HFFc6 (cell line): ENCODE measurements at places on chromosomes 12 and 14.

DNA sequence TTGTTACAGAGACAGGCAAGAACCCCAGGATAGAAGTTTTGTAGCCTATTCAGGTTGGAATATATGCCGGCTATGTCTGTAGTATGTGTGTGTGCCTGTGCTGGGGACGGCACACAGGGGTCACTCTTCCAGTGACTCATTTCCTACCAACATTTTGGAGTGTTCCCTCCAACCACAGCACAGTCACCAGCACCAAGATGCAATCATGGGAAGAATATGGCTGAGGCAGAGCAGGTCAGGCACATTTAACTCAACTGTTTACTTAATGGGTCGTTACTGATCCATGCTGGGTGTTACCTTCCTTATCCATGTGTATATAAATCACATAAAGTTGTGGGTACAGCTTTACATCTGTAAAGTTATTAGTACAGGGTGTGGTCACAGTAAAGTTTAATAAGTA lies 178.3 kb downstream of the PRKD1 start:
- peak; percentile 52 for DNase-seq

- DNase-seq: no peak
These were observed 742 bp upstream of the MARS1 start for GRCh38 chr12:57487055-57487596.

- DNase-seq: no peak
These were observed 85.5 kb downstream of the PTPRB start for GRCh38 chr12:70551731-70552130.

DNA sequence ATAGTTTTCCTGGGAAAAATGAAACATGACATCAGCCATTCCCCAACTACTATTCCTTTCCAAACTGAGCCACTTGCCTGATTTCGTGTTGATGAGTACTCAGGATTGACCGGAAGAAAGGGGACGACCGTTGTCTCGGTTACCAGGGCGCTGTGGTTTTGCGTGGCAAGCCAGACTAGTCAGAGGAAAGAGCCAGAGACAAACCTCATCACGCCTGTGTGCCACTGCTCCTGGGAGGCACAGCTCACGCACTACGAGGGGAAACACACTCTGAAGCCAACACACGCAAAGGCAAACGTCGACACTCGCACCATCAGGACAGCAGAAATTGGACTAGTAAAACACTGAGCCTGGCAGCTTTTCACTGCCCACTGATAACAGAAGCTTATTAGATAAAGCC lies 35.0 kb downstream of the GIT2 start:
- no peak for DNase-seq

GRCh38 chr12:70557583-70558191 lies 79.5 kb downstream of the PTPRB start:
- no peak for DNase-seq

- DNase-seq: peak; percentile 47
These were observed 9.3 kb downstream of the KRAS start for GRCh38 chr12:25241167-25242020.

- DNase-seq: no peak
These were observed 35.2 kb upstream of the TMTC2 start for GRCh38 chr12:82651489-82651888.

DNA sequence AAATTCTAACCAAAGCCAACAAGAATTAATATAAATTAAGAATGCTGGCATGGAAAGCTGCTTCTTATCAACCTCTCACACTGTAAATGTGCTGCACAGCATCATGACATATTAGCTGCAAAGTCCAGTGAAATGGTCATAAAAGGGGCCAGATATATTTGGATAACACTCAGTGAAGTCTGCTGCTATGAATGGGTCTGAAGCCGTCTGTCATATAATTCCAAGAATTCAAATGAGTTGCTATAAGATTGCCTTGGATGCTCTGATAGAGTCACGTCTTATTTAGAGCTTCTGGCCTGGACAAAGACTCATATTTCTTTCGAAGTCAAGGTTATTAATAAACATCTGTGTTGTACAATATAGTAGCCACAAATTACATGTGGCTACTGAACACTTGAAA lies 54.3 kb upstream of the OVCH1 start:
- no peak for DNase-seq

GRCh38 chr12:2215709-2216560 lies 163.1 kb downstream of the CACNA1C start:
- DNase-seq: no peak

GRCh38 chr12:92143258-92143657 lies 2.4 kb downstream of the BTG1 start:
- DNase-seq: no peak

DNA sequence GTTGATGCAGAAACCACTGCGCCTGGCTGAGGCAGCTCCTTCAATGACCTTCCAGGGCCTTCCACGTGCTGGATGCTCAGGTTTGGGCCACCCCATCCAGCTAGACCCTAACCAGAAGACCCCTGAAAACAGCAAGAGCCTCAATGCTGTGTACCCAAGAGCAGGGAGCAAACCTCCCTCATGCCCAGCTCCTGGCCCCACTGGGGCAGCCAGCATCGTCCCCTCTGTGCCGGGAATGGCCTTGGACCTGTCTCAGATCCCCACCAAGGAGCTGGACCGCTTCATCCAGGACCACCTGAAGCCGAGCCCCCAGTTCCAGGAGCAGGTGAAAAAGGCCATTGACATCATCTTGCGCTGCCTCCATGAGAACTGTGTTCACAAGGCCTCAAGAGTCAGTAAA lies 10.5 kb downstream of the OAS3 start:
- no peak for DNase-seq

DNA sequence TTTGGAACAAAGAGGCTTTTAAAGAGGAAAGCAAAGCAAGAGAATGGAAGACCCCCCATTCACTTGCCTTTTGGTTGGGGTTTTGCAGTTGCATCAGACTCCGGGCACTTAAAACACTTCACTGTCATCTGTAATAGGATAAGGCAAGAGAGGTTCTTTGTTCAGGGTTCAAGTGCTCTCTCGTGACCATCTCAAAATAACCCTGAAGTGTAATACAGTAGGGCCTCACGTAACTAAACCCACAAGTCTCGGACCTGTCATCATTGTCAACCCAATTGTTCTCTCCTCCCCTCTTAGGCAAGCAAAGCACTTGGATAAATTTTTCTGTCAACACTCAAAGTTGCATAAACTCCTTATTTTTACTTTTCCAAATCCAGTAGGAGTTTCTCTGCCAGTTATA lies 26.9 kb upstream of the MYBPC1 start:
- DNase-seq: no peak

DNA sequence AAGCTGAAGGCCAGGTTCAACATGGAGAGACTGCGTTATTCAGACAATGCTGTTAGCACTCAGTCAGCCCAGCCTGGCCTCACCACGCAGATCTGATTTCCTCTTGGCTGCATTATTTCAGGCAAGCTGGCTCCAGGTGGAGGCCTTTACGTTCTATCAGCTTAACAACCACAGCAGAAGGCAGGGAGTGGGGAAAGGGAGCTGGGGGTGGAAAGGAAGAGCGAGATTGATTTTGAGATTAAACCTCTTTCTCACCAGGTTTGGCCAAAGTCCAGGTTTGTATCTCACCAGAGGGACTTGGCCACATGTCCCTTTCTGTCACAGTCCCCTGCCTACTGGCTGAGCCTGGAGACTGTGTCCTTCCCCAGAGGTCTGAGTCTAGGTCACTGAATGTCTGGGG lies 543.7 kb upstream of the TMEM132C start:
- no peak for DNase-seq

DNA sequence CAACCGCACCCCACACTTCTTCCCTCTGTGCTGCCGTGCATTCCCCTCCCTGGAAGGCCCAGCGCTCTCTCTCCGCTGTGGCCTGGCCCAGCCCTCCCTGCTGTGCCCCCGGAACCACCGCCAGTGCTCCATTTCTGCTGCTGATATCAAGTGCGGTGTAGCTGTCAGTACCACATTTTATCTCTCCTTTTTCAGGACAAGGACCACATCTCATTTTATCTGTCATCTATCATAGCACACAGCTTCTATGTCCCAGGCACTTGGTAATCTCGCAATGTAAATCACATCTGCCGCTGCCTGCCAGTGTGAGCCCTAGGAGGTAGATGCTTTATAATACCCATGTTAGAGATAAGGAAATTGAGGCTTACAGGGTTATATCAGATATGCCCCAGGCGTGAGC lies 18.3 kb downstream of the IL31 start:
- DNase-seq: no peak

- no peak for DNase-seq
These were observed 323.0 kb downstream of the VRK1 start for GRCh38 chr14:97120204-97120603.

DNA sequence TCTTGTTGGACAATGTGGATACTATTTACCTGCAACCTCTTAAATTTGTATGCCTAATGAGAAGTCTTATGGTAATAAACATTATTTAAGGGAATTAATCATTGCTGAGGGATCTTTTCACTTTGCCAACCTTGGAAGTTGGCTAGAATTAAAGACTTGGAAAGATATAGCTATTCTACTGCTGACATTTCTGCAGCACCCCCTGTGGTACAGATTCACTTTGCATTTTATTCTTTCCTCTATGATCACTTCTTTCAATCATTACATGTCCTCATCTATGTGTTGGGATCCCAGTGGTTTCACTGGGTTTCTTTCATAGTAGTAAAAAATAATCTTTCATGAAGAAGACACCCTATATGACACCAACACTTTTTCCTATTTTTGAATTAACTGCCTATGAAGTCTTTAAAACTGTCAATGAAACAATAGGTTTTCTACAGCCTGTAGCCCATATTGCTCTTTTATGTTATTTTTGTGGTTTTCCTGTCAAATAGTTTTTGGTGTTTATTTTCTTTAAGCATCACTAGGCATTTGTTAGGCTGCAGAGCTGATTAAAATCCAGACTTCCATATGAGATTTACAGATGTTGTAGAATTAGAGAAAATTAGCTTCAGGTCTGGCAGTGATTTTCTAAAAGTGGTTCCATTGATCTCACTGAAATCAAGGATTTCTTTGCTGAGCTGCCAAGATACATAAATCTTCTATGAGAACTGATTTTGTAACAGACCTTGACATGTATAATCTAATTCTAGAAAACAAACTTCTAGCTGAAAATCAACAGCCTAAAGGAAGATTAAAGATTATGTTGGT lies 256.1 kb downstream of the NAV3 start:
- DNase-seq: no peak

- DNase-seq: no peak
These were observed 28.7 kb upstream of the PLD4 start for GRCh38 chr14:104895786-104896661.

- no peak for DNase-seq
These were observed 8.1 kb upstream of the LHX5 start for GRCh38 chr12:113479590-113480335.

- DNase-seq: no peak
These were observed 179.4 kb downstream of the CRADD start for GRCh38 chr12:93856611-93857010.

DNA sequence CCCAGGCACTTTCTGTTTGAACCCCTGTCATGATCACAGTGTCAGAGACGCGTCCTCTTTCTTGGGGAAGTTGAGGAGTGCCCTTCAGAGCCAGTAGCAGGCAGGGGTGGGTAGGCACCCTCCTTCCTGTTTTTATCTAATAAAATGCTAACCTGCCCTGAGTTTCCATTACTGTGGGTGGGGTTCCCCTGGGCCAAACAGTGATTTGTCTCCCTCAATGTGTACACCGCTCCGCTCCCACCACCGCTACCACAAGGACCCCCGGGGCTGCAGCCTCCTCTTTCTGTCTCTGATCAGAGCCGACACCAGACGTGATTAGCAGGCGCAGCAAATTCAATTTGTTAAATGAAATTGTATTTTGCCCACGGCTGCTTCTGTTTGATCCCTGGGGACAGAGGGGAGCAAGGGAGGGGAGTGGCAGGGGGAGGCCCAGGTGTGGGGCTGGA lies 5.1 kb downstream of the SHMT2 start:
- no peak for DNase-seq

DNA sequence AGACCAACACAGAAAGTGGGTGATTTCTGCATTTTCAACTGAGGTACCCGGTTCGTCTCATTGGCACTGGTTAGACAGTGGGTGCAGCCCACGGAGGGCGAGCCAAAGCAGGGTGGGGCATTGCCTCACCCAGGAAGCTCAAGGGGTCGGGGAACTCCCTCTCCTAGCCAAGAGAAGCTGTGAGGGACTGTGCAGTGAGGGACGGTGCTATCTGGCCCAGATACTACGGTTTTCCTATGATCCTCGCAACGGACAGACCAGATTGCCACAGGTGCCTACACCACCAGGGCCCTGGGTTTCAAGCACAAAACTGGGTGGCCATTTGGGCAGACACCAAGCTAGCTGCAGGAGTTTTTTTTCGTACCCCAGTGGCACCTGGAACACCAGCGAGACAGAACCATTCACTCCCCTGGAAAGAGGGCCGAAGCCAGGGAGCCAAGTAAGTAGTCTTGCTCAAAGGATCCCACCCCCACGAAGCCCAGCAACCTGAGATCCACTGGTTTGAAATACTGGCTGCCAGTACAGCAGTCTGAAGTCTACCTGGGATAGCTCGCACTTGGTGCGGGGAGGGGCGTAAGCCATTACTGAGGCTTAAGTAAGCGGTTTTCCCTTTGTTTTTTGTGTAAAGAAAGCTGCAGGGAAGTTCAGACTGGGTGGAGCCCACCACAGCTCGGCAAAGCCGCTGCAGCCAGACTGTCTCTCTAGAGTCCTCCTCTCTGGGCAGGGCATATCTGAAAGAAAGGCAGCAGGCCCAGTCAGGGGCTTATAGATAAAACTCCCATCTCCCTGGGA lies 25.5 kb upstream of the NAA30 start:
- DNase-seq: no peak

GRCh38 chr14:22073801-22074200 lies 400.2 kb upstream of the OR4E1 start:
- DNase-seq: no peak

- peak; percentile 14 for DNase-seq
These were observed 25.1 kb upstream of the ANO2 start for GRCh38 chr12:5969974-5970690.

GRCh38 chr14:103626146-103626850 lies 2.7 kb upstream of the KLC1 start:
- no peak for DNase-seq

GRCh38 chr12:58961906-58962305 lies 41.6 kb upstream of the LRIG3 start:
- no peak for DNase-seq

DNA sequence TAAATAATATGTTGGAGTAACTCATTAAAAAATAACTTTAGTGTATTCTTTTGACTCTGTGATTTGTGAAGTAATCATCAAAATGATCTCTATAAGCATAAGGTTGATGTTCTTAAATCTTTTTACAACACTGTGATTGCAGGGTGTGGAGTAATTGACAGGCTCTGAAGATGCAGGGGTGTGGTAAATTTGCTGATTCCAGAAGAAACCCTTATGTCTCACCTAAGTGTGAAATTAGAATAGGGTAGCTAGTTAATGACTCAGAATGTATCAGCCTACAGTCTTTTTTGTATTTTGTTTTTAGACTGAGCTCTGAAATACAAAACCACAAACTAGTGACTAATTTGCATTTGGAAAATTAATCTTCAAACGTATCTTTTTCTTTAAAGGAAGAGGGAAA lies 5.9 kb downstream of the PRPF39 start:
- peak; percentile 48 for DNase-seq
